Fibroblast of mammary gland (primary cell): ENCODE measurements at places on chromosomes 12 and 14.

GRCh38 chr14:32050878-32051277 is 26.2 kb upstream of the ARHGAP5 start:
- no peak for DNase-seq

DNA sequence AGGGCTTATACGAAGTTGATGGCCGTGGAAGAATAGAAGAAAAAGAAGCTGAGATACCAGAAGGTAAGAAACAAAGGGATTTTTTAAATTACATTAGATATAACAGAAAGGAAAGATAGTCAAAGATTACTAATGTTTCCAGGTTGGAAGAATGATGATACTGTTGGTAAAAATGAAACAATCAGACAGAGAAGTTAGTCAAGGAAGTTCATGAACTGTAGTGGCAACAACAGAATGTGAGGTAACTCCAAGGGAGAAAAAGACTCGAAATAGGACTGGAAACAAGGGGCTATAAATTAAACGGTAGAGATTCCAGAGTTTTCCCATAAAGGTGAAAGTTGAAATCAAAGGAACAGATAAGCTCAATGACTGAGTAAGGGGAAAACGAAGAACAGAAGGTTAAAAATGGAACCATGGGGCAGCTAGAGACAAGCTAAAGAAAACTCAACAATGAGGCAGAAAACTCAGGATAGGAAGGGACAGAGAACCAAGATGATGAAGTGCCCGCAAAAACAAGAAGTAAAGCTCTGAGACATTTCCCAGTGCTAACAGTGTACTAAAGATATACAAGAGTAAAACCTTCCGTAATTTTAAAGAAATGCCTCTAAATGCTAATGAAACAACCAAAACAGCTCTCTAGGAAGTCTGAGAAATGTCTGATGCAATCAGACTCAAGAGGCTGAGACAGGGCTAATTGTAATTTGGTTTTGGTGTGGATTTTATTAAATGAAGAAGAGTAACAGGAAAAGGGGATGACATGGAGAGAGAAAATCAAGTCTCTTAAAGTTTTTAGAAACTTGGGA is 70.0 kb downstream of the PPP2R5E start:
- DNase-seq, result no peak

- peak; percentile 60 for DNase-seq
Observed at GRCh38 chr12:56758728-56759262, 4.3 kb upstream of the HSD17B6 start.

DNA sequence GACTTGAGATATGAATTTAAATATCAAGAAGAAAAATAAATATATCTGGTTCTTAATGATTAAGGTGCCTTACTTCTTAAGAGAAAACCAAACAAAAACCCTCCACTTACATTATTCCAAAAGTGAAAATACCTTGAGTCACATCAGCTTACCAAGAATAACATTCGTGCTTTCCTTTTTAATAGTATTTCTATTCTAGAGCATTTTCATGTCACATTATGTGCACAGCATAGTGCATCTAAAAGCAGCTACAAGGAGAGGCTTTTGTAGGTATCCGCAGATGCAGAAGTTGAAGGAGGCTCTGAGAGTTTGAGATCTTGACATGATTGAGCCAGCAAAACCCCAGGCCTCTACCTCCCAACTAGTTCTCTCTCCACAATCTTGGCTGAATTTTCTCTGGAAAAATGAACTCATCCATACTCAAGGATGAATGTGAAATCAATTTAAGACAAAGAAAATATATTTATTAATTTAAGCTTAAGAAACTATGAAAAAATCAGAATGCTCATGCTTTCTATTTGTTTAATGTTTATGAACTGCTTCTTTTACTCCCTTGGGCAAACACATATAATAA is 275.0 kb downstream of the AKAP6 start:
- DNase-seq, result no peak

- peak; percentile 6 for DNase-seq
Observed at GRCh38 chr12:101832030-101832429, 1.3 kb upstream of the GNPTAB start.
